Activated naive CD4-positive, alpha-beta T cell treated with anti-CD3 and anti-CD28 coated beads, Interleukin-2, amount 50 U/mL, for 72 hours (primary cell): ENCODE measurements at places on chromosomes 2 and 18.

DNA sequence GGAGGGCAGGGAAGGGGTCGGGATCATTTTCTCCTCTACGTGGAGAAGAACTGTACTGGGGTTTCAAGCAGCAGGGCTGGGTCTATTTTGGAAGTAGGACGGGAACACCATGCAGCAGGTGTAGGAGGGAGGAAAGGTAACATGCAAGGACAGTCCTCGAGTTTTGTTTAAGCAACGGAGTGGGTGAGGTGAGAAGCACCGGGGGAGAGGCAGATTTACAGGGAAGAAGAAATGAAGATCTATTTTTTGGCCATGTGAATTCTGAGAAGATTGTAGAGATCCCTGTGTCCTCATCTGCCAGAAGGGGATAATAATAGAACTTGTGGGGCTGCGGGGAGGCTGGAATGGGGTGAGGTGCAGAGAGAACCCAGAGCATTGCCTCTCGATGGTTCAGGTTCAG, 85.6 kb downstream of the INPP5D start:
- no peak for DNase-seq

GRCh38 chr18:46051731-46052461, 20.2 kb downstream of the PSTPIP2 start:
- no peak for DNase-seq

- DNase-seq, result no peak
These were observed 169.1 kb downstream of the DSEL start for GRCh38 chr18:67347438-67347837.

DNA sequence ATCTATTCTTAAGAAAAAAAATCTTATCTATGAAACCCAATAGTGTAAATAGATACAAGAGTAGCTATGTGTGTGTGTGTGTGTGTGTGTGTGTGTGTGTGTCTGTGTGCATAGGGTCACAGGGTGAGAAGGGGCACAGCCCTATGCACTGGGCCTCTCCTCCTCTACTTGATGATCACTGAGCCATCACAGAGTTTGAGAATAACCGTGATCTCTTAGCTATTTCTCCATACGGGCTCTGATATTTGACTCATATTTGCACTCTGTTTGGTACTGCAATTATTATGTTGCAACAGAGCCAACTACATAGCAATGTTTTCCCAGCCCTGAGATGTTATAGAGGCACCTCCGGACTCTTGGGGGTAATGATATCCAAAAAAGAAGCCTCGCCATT, 28.8 kb upstream of the SLC40A1 start:
- no peak for DNase-seq

DNA sequence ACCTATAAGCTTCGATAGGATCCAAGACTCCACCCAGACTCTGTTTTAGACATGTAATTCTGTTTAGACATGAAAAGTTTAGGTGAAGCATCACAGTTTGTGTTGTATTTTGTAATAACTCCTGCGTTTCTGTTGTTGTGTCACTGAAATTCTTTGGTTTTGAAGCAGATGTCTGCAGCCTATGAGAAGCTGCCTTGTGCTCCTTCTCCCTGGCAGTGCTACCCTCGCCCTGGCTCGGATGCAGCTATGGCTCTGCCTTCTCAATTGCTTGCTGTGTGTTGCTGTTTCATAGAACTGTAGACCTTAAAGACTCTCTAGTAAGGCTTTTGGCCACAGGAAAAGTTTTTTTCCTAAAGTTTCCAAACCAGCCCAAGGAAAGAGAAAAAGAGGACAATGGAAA, 40.2 kb upstream of the ZNF638 start:
- no peak for DNase-seq

GRCh38 chr2:62774555-62775366, 69.2 kb downstream of the EHBP1 start:
- DNase-seq, result peak; percentile 24
